Transverse colon (tissue), 4 donors: ENCODE measurements at places on chromosomes 5 and 9. TPM values are rescaled to one million over a fixed set of nuclear protein-coding genes. Genes with fewer than 3 reads are reported as not detected.

GRCh38 chr9:112268413-112268812 lies 65.0 kb downstream of the PTBP3 start:
- no peaks in the 10 kb centered on the region for H3K4me1 ChIP-seq
- DNase-seq: no peak
- no peaks in the 10 kb centered on the region for H3K36me3 ChIP-seq
- H3K27ac ChIP-seq: no peak overlapping the region
- H3K4me3 ChIP-seq: no peak overlapping the region
- H3K27me3 ChIP-seq: no peaks in the 10 kb centered on the region

DNA sequence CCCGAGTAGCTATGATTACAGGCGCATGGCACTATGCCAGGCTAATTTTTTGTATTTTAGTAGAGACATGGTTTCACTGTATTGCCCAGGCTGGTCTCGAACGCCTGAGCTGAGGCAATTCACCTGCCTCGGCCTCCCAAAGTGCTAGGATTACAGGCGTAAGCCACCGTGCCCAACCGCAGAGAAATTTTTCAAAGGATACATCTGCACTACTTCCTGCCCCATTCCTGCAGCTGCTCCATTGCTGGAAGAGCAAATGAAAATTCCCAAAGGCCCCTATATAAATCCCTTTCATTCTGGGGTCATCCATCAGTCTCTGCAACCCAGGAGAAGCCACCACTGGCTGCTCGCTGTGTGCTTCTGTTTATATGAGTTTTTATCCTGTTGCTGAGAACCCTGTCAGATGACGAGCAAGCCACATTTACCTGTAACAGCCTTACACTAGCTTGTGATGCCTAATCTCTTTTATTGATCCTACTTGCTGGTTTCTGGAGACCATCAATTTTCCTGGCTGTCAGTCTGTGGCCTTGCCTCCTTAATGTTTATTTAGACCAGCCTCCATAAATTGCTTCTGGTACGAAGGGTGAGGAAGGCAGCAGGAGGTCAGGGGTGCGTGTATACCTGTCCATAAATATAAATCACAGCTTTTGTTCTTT lies 925.3 kb downstream of the TLE4 start:
- no peaks in the 10 kb centered on the region for H3K27me3 ChIP-seq
- H3K4me1 ChIP-seq: no peaks in the 10 kb centered on the region
- H3K27ac ChIP-seq: no peak overlapping the region
- H3K36me3 ChIP-seq: no peaks in the 10 kb centered on the region

DNA sequence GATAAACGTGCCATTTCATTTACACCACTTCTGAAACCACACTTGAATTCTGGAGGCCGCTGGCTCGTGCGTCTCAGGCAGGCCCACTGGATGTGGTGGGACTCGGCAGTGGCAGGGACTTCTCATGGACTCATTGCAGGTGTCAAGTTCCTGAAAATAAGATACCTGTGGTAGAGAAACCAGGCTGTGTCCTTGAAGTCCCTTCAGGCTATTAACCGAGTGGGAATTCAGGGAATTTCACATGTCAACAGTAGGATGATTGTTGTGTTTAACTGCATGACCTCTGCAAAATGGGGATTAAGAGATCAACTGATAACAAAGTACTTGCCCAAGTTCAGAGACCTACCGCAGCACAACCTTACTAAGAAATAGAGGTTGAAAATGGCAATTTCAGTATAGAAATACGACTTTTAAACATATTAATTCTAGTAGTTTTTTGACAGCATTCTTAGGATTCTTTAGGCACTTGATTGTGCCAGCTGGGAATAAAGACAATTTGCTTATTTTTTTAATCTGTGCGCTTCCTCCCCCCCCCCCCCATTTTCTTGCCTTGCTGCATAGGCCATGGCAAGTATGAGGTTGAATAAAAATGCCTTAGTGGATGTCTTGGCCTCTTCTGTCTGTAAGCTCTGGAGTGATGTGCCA lies 26.8 kb downstream of the TRIP13 start:
- H3K4me1 ChIP-seq: no peaks in the 10 kb centered on the region
- no peaks in the 10 kb centered on the region for H3K36me3 ChIP-seq
- no peaks in the 10 kb centered on the region for H3K27me3 ChIP-seq
- no peak overlapping the region for H3K27ac ChIP-seq
- no peak for DNase-seq

GRCh38 chr9:107932601-107933000 lies 443.0 kb upstream of the KLF4 start:
- no peak overlapping the region for H3K4me3 ChIP-seq
- no peak overlapping the region for H3K27ac ChIP-seq
- no peaks in the 10 kb centered on the region for H3K27me3 ChIP-seq
- H3K4me1 ChIP-seq: no peaks in the 10 kb centered on the region
- H3K36me3 ChIP-seq: no peaks in the 10 kb centered on the region

DNA sequence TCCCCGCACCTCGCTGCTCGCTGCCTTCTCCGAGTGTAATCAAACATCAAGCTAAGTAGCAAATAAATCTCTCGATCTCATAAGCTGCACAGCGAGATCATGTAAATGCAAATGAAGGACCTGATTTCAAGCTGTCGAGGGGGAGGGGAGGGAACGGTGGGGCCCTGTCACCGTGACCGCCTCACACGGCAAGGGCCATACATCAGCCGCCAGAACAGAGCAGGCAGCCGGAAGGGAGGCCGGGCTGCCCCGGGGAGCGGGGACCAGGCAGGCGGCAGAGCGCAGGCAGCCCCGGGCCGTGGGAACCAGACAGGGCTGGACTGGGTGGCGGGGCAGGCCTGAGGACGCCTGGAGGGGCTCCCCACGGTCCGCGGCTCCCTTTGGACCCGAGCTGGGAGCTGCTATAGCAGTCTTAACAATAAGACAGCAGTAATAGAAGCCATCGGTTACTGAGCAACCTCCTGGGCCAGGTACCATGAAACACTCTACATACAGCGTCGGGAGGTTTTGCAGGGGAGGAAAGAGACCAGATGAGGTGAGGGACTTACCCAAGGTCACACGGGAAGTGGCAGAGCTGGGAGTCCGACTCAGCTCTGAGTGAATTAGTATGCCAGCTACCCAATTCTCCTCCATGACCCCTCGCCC lies 76.8 kb downstream of the CFAP77 start:
- no peak overlapping the region for H3K27ac ChIP-seq
- DNase-seq: no peak
- no peak overlapping the region for H3K4me3 ChIP-seq
- no peaks in the 10 kb centered on the region for H3K36me3 ChIP-seq

GRCh38 chr5:172144291-172144815 lies 43.7 kb downstream of the STK10 start:
- peak overlapping the region; percentile 53 for H3K27ac ChIP-seq
- no peak overlapping the region for H3K4me3 ChIP-seq

DNA sequence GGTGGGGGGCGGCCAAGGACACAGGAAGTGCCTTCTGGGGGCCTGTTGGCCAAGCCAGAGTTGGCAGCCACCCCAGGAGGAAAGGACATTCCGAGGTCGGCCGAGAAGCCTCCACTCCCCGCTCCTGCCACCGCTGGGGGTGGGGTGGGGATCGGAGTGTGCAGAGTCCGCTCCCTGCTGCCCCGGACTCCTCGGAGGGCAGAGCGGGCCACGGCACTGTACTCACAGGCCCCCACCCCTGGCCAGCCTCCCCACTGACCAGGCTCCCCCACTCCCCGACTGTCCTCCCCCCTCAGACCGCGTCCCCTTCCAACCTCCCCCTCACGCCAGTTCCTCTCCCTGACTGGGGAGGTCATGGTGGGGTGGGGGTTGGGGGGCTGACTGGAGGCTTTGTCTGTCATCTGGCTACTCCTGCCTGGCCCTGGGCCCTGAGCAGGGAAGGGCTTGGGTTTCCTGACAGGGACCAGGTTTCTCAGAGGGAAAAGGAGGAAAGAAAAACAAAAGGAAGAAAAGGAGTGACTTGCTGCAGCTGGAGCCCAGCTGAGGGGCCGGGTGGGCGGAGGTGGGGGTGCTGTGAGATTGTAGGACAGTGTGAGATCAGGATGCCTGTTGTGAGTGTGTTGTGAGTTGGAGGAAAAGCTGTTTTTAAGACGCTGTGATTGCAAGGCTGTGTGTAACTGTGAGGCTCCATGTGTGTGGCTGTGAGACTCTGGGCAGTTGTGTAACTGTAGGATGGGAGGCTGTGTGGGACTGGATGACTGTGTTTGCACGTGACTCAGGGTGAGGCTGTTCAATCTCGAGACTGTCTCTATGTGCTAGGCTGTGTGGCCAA lies 29.7 kb downstream of the CNTFR start:
- peak; percentile 60 for DNase-seq
- peak overlapping the region; percentile 13 for H3K4me3 ChIP-seq
- peaks cover 26% of the 10 kb centered on the region for H3K4me1 ChIP-seq
- H3K27ac ChIP-seq: peak overlapping the region; percentile 69
- no peaks in the 10 kb centered on the region for H3K36me3 ChIP-seq

- H3K27ac ChIP-seq: no peak overlapping the region
- H3K36me3 ChIP-seq: no peaks in the 10 kb centered on the region
- no peak for DNase-seq
- no peak overlapping the region for H3K4me3 ChIP-seq
- peaks cover 23% of the 10 kb centered on the region for H3K4me1 ChIP-seq
These were observed 10.0 kb downstream of the ZSWIM6 start for GRCh38 chr5:61342071-61342501.

DNA sequence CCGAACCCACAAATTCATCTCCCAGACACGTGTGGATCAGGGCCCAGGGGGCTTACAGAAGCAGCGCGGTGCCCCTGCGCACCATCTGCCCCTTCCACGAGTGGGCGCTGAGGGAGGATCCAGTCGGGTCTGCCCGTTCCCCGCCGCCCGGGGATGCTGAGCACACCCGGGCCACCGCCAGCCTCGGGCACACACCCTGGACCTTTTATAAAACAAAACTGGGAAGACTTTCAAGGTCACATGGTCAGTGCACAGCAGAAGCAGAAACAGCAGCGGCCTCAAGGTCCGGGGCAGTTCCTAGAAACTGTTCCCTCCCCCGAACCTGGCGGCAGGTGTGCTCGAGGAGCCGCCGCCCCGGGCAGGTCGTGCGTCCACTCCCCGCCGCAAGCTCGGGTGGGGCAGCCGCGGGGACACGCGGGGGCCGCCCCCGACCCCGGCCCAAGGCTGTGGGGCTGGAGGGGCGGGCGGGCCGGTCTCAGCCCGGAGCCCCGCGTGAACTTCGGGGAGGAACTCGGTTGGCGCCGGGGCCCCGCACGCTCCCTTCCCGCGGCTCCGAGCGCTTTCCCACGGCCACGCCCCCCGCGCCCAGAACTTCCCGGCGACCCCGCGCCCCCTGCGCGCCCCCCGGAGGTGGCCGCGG lies 633 bp upstream of the PPP1R26 start:
- no peaks in the 10 kb centered on the region for H3K36me3 ChIP-seq
- H3K27ac ChIP-seq: peak overlapping the region; percentile 87

GRCh38 chr5:56986626-56986947 lies 34.7 kb upstream of the MIER3 start:
- no peaks in the 10 kb centered on the region for H3K4me1 ChIP-seq
- no peak for DNase-seq
- H3K27ac ChIP-seq: no peak overlapping the region
- H3K27me3 ChIP-seq: no peaks in the 10 kb centered on the region

- no peak for DNase-seq
- no peak overlapping the region for H3K4me3 ChIP-seq
- no peak overlapping the region for H3K27ac ChIP-seq
- H3K36me3 ChIP-seq: no peaks in the 10 kb centered on the region
- no peaks in the 10 kb centered on the region for H3K27me3 ChIP-seq
- peaks cover 4% of the 10 kb centered on the region for H3K4me1 ChIP-seq
These were observed 96.0 kb upstream of the SLC12A2 start for GRCh38 chr5:127987354-127988145.

DNA sequence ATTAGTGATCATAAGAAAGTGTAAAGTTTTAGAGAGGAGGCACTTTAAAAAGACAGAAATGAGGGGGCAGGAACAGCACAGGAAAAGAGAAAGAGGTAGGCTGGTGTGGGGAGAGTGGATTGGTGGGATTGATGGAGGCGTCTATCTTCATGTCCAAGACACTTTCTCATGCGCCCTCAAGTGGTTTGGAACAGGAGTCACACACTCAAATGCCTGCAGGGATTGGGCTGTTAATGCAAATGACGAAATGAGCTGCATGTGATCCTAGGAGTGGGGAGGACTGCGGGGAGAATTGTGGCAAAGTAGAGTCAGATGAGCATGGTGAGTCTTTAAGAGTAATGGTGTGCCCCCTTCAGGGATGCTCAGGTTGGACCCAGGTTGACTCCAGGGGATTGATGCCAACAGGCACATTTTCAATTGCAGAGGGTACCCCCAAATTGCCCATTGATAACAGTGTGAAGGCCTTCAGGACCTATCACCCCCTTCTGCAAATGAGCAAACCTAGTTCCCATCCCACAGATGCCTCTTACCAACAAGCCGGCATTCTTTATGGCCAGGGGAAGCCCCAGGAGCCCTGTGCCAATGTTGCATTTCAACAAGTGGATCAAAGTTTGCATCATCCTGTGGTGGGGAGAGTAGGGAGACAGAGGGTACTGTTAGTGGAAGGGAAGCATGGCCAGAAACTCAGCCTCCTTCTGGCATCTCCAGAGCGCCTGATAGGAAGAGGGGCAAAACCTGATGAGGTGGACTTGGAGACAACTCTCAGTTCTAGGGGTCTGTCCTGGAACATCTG lies 5.3 kb downstream of the SLC36A3 start:
- no peaks in the 10 kb centered on the region for H3K4me1 ChIP-seq
- H3K4me3 ChIP-seq: no peak overlapping the region
- H3K27me3 ChIP-seq: peaks cover 3% of the 10 kb centered on the region
- H3K27ac ChIP-seq: no peak overlapping the region

GRCh38 chr9:22645893-22646292 lies 199.3 kb downstream of the DMRTA1 start:
- no peak for DNase-seq
- no peak overlapping the region for H3K4me3 ChIP-seq
- H3K4me1 ChIP-seq: no peaks in the 10 kb centered on the region
- no peak overlapping the region for H3K27ac ChIP-seq
- no peaks in the 10 kb centered on the region for H3K27me3 ChIP-seq

- no peaks in the 10 kb centered on the region for H3K27me3 ChIP-seq
- no peak overlapping the region for H3K4me3 ChIP-seq
These were observed 29.8 kb downstream of the SPIN1 start for GRCh38 chr9:88418025-88418424.

- H3K4me3 ChIP-seq: peak overlapping the region; percentile 66
- peak overlapping the region; percentile 91 for H3K27ac ChIP-seq
- peak; percentile 17 for DNase-seq
- no peaks in the 10 kb centered on the region for H3K36me3 ChIP-seq
- no peaks in the 10 kb centered on the region for H3K27me3 ChIP-seq
- H3K4me1 ChIP-seq: peaks cover 5% of the 10 kb centered on the region
These were observed 498 bp downstream of the HAUS6 start for GRCh38 chr9:19102181-19102630.

Gene SLCO4C1
- total RNA-seq: not detected

Gene TOR4A
- 49.2 TPM for total RNA-seq

Gene PLPPR1
- total RNA-seq: 0.68 TPM

Gene APBA1
- 9.2 TPM for total RNA-seq

Gene ANXA1
- total RNA-seq: 86.5 TPM

Gene ARHGEF28
- total RNA-seq: 18.4 TPM

Gene NR6A1
- 11.5 TPM for total RNA-seq

Gene PCDHA10
- 0.68 TPM for total RNA-seq

Gene SPATA31C1
- not detected for total RNA-seq

Gene IL4
- not detected for total RNA-seq

Gene CARD19
- total RNA-seq: 75.9 TPM

Gene HAPLN1
- not detected for total RNA-seq

Gene INSL4
- total RNA-seq: not detected

Gene SELENOP
- total RNA-seq: 845 TPM

Gene TMEM215
- not detected for total RNA-seq
